ENCODE measurements at places on chromosomes 11 and 22.
A peak's percentile ranks its signal among the peaks of the same experiment; 100 is the strongest.

DNA sequence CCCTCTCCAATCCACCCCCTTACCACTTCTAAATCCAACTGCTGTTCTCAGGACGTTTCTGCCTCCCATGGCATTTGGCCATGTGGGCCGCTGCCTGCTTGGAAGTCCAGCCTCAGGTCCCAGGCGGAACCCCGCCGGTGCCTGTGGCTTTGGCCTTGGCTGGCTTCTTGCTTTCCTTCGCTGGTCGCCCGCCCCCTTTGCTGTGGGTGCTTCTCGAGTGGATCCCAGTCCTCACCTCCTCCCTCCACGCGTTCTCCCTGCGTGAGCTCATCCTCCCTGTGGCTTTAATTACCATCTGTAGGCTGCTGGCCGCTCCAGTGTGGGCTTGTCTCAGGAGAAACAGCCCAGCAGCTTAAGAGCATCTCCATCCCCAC lies 111.7 kb downstream of the NECTIN1 start:
- DNase-seq = no peak

GRCh38 chr11:73350908-73351636 lies 25.1 kb upstream of the RELT start:
- DNase-seq = peak; percentile 85

DNA sequence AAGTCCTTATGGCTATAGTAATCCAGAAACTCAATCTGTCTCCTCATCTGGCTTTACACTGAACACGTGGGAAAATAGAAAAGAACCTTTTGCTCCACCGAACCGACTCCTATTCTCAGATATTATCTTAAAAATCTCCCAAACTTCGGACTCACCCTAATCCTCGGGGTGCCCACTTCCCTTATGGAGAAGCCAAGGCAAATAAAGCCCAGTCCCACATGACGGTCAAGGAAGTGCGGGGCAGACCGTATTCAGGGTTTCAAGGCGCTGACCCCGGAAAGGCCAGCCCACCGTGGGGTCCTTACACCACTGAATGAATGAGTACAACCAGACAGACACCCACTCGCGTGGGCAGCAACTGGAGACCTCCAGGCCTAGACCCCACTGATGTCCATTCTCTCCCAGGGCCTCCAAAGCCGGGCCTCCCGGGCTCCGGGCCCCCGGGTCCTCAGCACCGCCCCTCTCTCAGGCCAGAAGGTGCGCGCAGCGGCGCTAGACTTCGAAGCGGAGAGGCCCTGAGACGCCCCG lies 489 bp downstream of the NUP98 start:
- peak; percentile 73 for DNase-seq

GRCh38 chr11:45384016-45384415 lies 97.9 kb upstream of the SYT13 start:
- DNase-seq = no peak

DNA sequence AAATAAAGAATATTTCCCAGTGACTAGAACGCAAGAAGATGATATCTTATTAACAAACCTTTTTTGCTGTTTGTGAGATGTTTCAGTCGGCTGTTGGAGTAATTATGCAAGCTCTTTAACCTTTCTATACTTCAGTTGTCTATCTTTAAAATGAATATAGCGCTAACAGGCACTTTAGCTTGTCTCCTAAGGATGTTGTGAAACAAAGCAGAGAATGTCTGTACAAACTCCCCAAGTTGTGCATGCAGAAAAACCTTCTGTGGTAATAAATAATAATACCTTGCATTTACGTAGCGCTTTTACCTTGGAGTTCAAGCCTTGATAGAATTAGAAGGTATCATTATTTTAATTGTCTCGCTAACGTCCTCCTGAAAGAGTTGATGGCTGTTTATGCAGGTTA lies 1.9 kb upstream of the KDM2A start:
- no peak for DNase-seq

DNA sequence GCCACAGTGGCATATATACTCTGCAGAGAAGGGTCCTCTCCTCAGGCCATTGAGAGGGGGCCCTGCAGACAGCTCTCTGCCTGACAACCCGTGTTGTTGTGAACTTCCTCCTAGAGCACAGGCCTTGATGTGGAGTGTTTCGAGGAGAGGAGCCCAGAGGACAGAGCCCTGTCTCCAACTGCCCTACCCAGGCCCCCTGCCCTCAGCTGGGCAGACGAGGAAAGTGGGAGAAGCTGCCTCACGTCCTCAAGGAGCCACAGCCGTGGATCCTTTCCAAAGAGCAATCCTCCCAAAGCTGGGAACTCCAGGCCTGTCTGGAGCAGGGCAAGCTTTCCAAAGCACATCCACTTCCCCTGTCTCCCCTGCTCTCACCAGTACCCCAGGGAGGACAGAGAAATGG lies 10.7 kb downstream of the LMO1 start:
- DNase-seq = no peak

DNA sequence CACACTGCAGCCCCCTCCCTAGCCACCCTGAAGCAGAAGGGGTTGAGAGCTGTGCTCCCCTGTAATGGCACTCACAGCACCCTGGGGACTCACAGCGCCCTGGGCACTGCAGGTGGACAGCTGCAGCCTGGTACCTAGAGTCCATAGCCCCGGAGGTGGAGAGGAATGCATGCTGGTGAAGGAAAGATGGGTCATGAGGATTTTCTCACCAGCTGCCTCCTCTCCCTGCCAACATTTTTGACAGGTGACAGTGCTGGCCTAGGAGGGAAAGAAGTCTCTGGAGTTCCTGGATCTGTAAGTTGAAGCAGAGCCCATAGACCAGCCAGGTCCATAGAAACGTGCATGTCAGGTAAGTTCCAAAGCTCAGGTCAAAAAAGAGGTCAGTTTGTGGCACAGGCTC lies 330.5 kb downstream of the TENM4 start:
- no peak for DNase-seq

DNA sequence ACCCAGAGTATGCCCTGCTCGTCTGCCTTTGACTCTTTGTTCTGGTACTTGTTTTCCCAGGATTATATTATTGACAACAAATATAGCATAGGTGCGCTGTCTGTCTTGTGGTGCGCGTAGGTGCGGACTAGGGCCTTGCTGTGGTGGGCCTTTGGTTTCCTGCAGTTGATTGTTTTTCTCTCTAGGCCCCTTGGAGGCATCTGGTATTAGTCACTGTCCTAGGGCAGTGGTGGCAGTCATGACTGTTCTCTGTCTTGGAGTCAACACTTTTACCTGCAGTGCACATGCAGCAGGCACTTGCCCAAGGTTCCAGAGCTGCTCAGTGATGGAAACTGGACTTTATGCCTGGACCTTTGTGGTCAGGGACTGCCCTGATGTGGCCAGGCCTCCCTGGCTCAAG lies 18.6 kb downstream of the PPP6R2 start:
- no peak for DNase-seq

DNA sequence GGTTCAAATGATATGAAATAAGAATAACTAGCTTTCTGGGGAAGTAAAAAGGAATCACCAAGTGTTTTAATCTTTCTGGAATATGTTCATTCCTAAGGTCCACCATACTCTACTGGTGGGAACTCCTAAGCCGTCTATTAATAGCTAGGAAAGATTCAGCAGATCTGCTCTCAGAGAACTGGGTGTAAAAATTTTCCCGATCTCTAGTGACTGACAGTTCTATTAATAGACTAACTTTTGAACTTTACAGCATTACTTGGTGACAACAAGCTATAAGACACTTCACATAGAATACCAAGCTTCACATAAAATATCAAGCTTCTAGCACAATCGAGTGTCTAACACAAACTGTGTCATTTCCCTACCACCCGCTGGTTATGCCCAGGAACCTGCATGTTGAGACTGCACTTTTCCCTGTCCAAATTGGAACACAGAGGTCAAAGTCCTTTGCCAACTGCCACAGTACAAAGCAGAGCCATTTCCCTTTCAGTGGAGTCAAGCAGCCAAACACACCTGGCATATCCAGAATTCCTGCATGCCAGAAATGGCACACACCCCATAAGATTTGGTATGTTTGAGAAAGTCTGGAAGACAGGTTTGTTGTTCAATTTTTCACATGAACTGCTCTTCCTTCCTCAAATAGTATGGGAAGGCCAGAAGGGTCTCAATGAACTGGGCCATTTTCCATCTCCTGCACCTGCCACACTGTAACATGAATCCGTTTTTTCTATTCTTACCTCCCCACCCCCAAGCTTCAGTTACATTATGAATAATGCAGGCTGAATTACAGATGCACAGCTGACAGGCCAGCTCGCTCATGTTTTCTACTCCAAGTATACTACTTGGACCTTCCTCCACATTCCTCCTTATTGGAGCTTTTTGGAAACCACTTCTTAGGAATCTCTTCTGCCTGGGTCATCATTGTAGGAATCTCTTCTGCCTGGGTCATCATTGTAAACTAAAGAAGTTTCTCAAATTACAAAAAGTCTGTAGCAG lies 3.7 kb downstream of the OSBP start:
- DNase-seq = no peak

DNA sequence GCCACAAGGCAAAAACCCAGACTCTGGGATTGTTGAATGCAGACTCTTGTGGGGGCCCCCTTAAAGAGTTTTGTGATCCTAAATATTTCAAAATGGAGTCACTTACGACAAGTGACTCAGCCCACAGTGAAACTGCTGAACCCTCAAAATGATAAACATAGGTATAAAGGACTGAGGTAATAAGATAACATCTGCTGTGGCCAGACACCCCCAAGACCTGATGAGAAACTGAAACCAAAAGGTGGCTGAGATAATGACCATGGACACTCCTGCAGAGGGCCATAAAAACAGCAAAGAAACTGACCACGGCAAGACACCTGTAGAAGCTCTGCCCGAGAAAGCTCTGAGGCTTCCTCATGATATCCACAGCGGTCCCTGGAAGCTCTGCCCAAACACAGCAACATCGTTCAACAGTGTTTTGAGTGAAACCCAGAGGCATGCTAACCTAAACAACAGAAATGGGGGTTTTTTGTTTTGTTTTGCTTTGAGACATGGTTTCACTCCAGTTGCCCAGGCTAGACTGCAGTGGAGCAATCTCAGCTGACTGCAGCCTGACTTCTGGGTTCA lies 1.6 kb upstream of the PLAAT4 start:
- DNase-seq = no peak

GRCh38 chr11:77156396-77157195 lies 28.6 kb downstream of the MYO7A start:
- no peak for DNase-seq

GRCh38 chr11:103661185-103661584 lies 375.3 kb upstream of the DDI1 start:
- no peak for DNase-seq

- no peak for DNase-seq
Observed at GRCh38 chr22:23097412-23098229, 27.3 kb downstream of the GNAZ start.

DNA sequence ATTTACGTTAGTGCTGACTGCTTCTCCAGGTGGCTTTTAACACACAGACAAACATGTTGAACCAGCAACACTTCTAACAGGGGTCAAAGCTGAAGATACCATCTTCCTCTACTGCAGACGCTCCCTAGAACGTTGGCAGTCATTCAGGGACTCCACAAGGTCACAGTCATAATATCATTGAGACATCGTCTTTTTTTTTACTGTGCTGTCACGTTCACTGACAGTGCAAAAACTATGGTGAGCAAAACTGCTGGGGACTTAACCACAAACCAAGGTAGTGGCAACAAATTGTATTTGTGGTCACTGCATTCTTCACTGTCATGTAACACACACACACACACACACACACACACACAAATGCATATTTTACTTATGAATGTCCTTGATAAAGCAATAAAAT lies 244.9 kb downstream of the CASP12 start:
- no peak for DNase-seq

GRCh38 chr11:6505577-6506240 lies 8.6 kb downstream of the DNHD1 start:
- DNase-seq = peak; percentile 64

- DNase-seq = no peak
Observed at GRCh38 chr22:20829491-20830134, 29.0 kb downstream of the PI4KA start.

DNA sequence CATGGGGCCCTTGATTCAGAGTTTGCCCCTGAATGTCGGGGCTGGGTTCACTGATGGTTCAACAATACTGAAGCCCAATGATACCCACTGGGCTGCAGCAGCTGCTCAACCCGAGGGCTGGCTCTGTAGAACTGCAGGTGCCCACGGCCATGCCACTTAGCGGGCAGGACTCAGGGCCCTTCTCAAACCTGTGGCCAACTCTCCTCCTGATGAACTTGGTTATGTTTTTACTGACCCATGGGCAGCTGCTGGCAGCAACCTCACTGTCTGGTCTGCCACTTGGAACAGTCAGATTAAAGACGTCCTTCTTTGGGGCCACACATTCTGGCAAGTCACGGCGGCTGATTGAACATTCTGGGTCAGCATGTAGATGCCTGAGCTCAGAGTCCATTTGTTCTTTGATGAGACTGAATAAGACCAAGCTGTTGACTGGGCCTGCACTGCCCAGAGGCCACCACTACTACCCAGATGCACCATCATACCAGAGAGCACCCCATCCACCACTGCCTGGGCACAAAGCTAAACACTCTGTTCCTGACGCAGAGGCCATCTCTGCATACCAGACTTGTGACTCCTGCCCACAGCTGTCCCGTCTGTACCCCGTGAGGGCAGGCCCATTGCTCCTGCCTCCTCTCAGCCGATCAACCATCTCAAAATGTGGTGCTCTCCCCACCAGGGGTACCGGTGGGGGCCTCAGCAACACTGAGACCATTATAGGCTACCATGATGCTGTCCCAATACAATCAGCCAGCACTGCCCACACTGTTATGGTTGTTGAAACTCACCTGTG lies 67.8 kb downstream of the SHANK2 start:
- no peak for DNase-seq

DNA sequence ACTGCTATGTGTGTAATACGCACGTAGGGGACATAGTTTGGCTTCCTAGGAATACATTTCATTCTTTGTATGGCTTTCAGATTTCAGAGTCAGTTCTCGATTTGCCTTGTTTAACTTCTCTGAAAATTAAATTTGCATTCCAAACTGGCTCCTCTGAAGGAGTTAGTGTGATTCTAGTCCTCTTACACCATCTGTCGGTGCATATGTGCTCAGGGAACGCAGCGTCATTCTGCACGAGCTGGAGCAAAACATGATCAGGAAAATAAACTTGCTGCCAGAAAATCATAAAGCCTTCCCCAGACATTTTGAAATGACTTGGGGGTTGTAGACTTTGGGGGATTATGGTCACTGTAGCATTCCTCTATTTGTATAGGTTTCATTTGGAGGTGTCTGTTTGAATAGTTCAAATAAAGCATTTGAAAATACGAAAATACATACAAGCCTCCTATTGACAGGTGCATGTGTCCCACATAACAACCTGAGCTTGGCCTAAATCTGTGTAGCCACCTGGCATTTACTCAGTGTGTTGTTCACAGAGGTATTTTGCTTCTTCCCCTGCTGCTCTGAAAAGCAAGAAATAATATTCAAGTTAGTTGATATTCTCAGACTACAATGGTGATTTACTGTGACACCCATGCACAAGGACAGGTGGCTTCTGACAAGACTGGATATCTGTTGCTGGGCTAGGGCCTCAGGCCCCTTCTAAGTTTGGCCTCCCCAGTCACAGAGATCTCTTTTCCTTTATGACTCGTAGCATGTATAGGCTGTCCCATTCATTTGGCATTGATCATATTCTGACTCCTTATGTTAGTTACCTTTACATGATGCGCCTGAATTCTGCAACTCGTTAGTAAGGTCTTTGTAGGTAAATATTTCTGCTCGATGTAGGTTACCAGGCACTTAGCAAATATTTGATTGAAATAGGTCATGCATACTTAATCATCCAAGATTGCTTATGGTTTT lies 81.6 kb upstream of the SORL1-AS1 start:
- no peak for DNase-seq

GRCh38 chr22:24482575-24482974 lies 12.6 kb upstream of the UPB1 start:
- DNase-seq = no peak

- DNase-seq = no peak
Observed at GRCh38 chr11:42255906-42256305, 796.5 kb upstream of the LRRC4C start.

Measured in iPS-NIHi11 (cell line).